HepG2 (cell line): ENCODE measurements at places on chromosomes 2 and 18.

DNA sequence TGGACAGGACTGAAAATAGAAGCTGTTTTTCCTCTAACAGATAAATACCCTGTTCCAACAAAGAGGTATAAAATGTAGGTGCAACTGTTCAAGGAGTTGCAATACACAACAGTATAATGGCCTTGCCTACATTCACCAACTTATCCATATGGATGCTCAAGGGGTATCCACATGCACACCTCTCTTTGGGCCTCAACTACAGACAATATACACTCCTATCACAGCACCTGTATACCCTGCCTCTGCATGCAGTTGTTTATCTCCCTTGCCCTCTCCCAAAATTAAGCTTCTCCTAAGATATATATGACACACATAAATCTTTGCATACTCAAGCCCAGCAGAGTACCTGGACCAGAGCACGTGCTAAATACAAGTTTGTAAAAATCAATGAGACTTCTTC is 37.3 kb downstream of the DARS1 start:
- no peak for DNase-seq

- no peak for DNase-seq
These were observed 170.6 kb downstream of the DLGAP1 start for GRCh38 chr18:4284528-4284927.

GRCh38 chr18:13804305-13804704 is 19.6 kb upstream of the MC5R start:
- DNase-seq: no peak

DNA sequence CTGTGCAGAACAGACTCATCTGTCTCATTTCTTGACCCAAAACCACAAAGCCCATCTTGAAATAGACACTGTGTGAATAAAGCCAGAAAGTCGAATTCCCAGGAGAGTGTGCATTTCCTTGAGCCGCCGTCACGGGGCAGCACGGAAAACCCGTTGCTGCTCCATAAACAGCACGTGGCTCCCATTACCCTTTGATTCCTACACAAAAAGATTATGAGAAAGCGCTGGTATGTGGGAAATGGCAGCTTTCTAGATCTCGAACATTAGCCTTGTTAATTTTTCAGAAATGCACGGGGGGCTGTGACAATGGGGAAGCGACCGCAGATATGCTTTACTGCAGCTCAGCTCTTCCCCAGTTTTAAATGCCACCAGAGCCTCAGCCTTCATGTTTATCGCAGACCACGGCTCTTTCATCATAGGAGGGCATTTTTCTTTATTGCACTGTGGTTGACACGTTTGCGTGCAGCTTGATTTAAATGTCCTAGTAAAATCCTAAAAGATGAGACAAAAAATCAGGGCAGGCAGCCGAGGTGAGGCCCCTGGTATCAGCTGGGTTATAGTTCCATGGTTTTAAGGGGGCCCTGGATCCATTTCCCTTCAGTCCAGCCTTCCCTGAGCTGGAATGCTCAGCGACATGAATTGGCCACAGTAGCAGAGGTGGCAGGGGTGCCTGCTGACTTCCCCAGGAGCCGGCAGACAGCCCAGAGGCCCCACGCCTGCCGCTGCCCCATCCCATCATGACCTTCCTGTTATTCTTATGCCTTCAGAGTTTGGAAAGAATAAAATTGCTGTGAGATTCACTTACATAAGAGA is 249.3 kb downstream of the NDUFA10 start:
- DNase-seq: no peak

GRCh38 chr2:98869272-98869641 is 66.8 kb downstream of the CRACDL start:
- DNase-seq: peak; percentile 20

DNA sequence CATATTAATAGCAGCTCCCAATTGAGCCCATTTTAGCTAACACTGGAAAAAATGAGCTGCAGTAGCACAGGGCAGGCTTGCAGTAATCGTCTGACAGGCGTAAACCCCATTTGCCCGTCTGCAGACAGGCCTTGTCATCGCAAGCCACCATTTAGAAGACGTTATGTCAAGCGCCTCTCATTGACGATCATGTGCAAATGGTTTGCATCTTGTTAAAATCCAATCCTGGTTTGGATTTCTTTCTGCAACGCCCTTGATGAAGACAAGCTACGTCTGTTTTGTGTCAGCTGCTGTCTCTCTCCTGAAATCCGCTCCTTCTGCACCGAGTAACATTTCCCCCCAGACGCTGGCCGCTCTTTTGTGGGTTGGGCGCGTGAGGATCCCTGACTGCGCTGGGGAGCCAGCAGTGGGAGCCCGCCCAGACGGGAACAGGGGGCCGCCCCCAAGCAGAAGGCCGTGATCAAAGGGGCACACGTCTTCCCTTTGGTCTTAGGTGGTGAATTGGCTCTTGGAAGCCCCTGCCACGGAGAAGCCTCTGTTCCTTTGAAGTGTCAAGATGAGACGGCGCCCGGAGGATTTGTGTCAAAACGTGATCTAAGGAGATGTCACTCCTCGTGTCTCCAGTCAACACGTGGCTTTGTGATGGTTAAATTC is 84.2 kb upstream of the GPC1 start:
- DNase-seq: no peak

DNA sequence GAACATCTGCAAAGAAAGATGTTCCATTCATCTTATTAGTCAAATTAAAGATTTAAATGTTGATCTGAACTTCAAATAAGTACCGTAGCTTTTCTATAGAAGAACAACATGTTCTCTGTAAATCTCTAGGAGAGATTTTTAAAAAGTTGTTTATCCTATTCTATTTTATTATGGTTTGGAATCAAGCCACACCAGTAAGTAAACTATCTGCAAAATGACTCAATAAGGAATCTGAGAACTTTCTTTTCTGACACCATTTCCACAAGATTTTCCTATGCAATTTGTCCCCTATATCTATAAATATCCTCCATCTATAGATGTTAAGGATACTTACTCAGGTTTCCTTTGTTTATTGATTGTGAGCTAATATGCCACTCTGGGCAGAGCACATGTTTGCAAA is 736.6 kb downstream of the CBLN2 start:
- DNase-seq: no peak

GRCh38 chr2:197669077-197669476 is 6.3 kb downstream of the RFTN2 start:
- DNase-seq: no peak

DNA sequence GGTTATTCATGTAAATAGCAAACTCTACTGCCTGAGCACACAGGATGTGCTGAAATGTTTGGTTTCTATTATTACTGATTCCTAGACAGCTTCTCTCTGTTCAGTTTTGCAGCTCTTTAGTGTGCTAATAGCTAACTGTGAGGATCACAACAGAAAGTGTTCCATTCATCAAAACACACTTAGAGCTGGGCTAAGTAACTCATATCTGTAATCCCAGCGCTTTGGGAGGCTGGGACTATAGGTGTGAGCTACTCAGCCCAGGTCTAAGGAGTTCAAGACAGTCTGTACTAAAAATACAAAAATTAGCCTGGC is 63.2 kb downstream of the MOGAT1 start:
- peak; percentile 49 for DNase-seq

DNA sequence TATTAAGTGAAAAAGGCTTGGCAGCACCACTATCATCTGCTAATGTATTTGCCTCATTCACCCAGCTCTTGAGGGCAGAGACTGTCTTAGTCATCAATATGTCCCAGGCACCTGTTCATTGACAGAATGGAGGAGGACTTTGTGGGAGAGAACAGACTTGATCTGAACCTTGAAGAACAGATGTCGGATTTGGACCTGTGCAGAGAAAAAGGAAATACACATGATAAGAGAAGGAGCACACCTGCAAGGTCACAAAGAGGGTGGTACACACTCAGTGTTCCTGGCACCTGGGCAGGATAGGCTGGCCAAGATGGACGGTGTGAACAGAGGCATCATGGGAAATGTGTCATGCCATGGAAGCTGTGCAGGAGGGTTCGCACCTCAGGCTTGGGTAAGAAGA is 7.4 kb upstream of the MGAT4A start:
- no peak for DNase-seq

- no peak for DNase-seq
These were observed 87.3 kb downstream of the RTN4 start for GRCh38 chr2:54962935-54963440.

- no peak for DNase-seq
These were observed 558 bp upstream of the ZDBF2 start for GRCh38 chr2:206273905-206274304.

DNA sequence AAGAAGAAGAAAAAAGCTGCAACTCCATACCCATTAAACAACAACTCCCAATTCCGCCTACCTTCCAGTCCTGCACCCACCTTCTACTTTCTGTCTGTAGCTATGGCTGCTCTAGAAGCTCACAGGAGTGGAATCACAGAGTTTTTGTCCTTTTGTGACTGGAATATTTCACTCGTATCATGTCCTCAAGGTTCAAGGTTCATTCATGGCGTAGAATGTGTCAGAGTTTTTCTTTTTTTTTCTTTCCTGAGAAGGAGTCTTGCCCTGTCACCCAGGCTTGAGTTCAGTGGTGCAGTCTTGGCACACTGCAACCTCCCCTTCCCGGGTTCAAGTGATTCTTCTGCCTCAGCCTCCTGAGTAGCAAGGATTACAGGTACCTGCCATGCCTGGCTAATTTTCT is 97.4 kb upstream of the ODC1 start:
- DNase-seq: no peak

- DNase-seq: no peak
These were observed 84.0 kb downstream of the USP40 start for GRCh38 chr2:233482616-233483015.

DNA sequence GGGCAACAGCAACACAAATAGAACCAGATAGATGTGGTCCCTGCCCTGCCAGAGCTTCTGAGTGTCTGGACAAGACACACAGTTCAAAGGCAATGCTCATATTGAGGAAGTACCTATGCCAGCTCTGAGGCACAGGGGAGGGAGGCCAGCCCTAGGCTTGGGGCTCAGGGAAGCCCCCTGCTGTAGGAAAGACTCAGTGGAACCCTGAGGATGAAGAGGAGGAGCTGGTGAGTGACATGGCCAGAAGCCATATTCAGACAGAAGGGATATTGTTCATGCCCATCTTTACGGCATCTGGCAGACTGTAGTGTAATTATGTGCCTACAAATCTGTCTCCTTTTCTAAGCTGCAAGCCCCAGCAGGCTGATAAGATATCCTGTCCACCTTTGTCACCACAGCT is 8.8 kb downstream of the SIGLEC15 start:
- no peak for DNase-seq

DNA sequence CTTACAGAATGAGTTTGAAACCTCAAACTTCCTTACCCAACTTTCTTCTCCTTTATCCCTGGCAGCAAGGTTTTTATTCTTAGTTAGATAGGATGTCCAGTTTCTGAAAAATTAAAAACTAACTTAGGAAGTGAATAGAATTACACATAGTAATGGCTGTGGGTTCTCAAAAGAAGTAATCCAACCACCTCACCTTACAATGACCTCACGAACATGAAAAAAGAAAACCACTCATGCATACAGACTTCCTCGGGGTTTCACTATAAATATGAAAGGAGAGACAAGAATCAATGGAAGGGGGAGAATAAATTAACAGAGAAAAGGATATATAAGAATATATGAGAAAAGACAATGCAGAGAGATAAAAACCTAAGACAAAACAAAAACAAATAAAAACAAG is 1044.3 kb upstream of the KLHL29 start:
- no peak for DNase-seq

DNA sequence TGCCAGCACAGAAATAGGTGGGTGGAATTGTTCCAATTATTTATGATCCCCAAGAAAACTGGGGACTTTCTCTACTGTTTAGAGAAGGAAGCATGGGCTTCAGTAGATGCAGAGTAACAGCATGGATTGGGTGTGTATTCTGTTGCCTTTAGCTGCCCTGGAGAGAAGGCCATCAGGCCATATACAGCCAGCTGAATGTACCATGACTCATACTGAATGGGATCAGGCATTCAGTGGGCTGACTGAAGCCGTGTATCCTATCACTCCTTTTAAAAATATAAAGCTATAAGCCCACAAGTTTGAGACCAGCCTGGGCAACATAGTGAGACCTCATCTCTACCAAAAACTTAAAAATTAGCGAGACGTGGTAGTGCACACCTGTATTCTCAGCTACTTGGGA is 16.7 kb upstream of the PLEKHM3 start:
- DNase-seq: peak; percentile 31

DNA sequence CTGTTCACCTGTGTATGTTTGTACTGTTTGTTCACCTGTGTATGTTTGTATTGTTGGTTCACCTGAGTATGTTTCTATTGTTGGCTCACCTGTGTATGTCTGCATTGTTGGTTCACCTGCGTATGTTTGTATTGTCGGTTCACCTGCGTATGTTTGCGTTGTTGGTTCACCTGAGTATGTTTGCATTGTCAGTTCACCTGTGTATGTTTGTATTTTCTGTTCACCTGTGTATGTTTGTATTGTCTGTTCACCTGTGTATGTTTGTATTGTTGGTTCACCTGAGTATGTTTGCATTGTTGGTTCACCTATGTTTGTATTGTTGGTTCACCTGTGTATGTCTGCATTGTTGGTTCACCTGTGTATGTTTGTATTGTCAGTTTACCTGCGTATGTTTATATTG is 14.6 kb downstream of the ADI1 start:
- no peak for DNase-seq

- no peak for DNase-seq
These were observed 23.4 kb upstream of the RPL31 start for GRCh38 chr2:100978582-100979191.

- peak; percentile 77 for DNase-seq
These were observed 8.3 kb upstream of the CFLAR start for GRCh38 chr2:201107624-201108023.

DNA sequence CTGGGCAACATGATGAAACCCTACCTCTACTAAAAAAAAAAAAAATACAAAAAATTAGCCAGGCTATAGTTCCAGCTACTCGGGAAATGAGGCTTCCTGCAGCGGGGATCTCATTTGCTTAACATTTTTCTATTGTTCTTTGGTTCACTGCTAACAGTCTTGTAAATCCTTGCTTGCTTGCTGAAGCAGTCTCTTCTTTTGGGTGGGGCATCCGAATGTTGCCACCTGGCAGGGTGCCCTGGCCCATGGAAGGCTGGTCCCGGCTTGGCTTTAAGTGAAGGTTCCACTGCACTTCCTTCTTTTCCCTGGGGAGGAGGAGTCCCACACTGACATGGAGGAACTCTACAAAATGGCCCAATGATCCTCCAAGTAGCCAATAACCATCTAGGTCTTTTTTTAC is 6.0 kb upstream of the ANKRD29 start:
- no peak for DNase-seq

DNA sequence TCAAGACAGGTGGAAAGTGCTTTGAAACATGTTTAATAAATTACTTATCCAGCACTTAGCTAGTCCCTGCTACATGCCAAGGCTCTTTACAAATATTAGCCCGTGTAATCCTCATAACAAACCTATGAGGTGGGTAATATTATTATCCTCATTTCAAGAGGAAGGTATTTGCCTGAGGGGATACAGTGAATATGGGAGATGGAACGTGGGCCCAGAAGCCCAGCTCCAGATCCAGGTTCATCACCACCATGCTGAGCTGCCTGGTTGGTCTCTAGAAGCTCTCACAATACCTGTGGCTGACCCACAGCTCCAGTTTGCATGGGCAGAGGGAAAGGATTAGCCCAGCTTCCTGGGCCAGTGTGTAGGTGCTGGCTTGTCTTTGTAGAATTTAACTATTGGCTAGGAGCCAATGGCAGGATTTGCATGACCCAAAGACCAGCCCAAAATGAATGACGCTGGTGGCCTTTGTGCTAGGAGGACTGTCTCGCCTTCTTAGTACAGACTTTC is 61.6 kb upstream of the ATP8B1 start:
- DNase-seq: no peak

- DNase-seq: no peak
These were observed 1.1 kb downstream of the HIBCH start for GRCh38 chr2:190318514-190318913.

GRCh38 chr18:61470031-61470674 is 136.9 kb downstream of the CDH20 start:
- DNase-seq: no peak

GRCh38 chr2:197247083-197247482 is 63.5 kb downstream of the ANKRD44 start:
- DNase-seq: no peak
